Amniotic epithelial cell (primary cell): ENCODE measurements at places on chromosomes 4 and X.

GRCh38 chrX:118579417-118579816, 83.8 kb downstream of the DOCK11 start:
- peak; percentile 66 for DNase-seq

GRCh38 chrX:24149351-24150050, at the start of gene ZFX:
TSS of gene ZFX (plus strand) at chrX:24149729. CDS start at chrX:24172743, 23,014 bp downstream.
- DNase-seq = peak; percentile 44

- DNase-seq = no peak
Observed at GRCh38 chr4:110587666-110588285, 35.1 kb downstream of the PITX2 start.

DNA sequence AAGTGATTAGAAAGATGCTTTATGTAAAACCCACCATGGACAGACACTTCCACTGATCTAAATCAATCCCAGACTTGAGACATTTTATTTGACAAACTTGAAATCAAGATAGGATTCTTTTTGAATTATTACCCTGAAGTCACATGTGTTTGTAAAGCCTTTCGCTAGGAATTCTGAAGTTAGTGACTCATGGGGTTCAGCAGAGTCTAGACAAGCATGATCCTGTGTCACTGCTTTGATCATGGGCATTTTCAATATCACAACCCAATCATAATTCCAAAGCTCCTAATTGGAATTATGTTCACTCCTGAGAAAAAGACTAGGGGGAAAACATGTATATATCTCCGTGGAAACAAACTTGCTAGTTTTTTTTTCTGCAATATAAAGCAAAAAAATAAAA, 67.5 kb upstream of the BMP3 start:
- peak; percentile 19 for DNase-seq

DNA sequence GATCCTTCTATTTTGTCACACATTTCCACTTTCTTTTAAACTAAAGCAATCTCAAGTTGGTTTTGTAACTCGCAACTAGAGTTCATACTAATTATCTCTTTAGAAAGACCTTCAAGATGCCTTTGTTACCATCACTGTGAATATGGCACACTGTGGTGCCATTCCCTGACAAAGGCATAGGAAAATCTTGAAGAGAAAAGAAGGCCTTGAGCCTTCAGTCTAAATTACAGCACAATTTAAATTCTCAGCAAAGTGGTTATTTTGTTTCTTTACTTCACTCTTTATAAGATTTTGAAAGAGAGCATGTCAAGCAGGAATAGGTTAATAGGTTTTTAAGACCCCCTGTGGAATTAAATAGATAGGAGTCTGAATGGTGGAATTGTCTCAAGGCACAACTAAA, 89.0 kb upstream of the BANK1 start:
- DNase-seq = no peak

- DNase-seq = peak; percentile 73
Observed at GRCh38 chr4:56757261-56757746, 64.2 kb downstream of the SPINK2 start.

GRCh38 chr4:147733716-147734344, 1.9 kb downstream of the ARHGAP10 start:
- no peak for DNase-seq

DNA sequence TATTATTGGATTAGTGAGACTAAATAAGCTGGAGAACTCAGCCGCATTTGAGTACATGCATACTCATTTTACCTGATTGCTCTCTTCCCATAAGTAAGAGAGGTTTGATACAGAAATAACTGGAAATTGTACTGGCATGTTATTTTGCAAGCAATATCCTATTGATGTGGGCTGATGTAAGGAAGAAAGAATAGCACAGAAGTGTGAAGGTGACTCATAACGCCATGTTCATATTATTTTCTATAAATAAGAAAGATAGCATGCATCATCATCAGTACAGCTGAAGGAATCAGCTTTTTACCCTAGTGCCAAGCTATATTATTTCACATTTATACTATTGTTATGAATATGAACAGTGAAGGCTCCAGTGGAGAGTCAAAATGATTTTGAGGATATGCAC, 138.3 kb upstream of the FAM47A start:
- no peak for DNase-seq

DNA sequence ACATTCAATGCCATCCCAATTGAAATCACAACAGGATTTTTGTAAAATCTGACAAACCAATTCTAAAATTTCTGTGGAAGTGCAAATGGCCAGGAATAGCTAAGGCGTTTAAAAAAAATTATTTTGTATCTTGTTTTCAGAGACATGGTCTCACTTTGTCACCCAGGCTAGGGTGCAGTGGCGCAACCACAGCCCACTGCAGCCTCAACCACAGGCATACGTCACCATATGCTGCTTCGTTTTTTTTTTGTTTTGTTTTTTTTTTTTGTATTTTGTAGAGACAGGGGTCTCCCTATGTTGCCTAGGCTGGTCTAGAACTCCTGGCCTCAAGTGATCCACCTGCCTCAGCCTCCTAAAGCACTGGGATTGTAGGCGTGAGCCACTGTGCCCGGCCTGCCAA, 24.5 kb downstream of the ZNF41 start:
- DNase-seq = no peak

DNA sequence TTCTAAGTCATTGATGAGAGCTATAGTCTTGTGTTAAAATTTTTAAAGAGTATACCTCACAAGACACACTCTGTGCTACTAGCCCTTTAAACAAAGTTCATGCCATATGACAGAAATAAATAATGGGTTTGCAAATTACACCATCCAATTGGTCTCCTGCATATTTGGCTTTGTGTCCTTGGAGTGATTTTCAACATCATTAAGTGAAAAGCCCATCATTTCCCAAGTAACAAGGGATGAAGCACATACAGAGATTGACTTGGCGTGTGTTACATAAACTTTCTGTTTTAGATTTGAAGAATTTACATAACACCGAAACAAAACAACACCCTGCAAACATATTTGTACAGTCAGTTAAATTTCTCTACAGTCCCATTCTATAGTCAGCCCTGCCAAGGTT, 216.9 kb upstream of the NEIL3 start:
- peak; percentile 2 for DNase-seq

GRCh38 chrX:12814420-12814819, 23.2 kb downstream of the PRPS2 start:
- DNase-seq = peak; percentile 47

DNA sequence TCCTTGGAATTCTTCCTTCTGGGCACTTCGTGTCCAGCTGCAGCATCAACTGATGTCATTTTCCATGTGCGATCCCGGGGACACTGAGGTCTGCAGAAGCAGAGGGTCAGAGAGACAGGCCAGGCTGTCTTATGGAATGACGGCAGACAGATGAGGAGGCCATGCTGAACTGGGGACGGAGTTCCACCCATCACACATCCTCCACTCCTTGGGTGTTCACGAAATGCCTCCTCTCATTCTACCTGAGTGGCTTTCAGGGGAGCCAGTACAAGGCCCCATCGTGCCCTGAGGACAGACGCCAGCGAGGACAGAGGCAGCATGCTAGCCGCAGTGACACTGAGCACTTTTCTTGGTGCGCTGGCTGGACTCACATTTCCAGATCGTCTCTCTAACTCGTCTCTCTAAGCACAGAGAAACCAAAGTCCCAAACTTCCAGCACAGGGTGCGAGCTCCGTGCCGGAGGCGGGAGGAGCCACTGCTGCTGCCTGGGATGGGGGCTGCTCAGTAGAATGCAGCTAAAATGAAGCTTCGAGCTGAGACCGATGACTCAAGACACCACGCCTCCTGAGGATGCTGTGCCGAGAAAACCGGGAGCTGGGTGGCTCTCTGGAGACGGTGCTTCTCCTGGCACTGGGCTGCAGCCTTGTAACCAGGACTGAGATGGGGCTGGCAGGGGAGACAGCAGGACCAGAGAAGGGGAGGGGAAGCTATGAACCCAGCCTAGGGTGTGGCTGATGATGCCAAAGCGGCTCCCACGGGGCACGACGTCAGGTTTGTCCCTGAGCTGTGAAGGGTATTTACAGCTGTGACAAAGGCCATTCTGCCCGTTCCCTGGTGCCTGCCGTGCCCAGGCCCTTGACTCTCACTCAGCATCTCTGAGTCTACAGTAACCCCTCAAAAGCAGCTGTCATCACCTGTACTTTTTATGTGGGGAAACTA, 8.2 kb downstream of the ABLIM2 start:
- DNase-seq = no peak

- no peak for DNase-seq
Observed at GRCh38 chrX:6930307-6930849, 217.1 kb upstream of the STS start.

GRCh38 chrX:46130247-46130646, 415.0 kb downstream of the ZNF674 start:
- no peak for DNase-seq

GRCh38 chr4:117096886-117097285, 11.5 kb upstream of the TRAM1L1 start:
- no peak for DNase-seq

GRCh38 chr4:89755220-89755619, 81.7 kb downstream of the SNCA start:
- peak; percentile 34 for DNase-seq

DNA sequence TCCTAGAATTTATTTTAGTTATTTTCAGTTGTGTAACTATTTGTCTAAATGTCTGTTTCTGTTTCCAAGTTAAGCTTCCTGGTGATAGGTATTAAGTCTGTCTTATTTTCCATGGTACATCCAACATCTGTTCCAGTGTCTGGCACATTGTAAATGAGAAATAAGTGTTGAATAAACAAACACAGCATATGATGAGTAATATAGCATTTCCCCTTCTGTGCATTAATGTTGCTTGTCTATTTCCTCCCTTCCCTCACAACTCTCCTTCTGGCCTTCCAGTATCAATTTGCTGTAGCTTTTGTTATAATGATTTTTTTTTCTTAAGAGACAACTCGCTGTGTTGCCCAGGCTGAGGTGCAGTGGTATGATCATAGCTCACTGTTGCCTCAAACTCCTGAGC, 36.1 kb downstream of the COPS4 start:
- DNase-seq = no peak

- peak; percentile 17 for DNase-seq
Observed at GRCh38 chr4:101708293-101709039, 82.1 kb upstream of the BANK1 start.

DNA sequence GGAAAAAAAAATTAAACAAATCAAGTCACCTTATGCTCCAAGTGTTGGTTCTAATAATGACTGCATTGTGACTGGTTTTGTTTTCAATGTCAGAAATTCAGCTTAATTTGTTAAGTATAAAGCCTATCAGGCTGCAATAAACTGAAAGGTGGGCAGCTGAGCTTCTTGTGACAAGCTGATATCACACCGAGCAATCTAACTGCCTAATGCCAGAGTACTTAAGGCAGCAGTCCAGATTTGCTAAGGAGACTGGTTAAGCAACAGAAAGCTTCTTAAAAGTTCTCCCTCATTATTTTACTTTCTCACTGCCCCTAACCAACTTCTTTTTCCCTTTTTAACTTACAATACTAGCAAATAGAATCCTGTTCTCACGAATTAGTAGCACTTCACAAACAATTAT, 201.0 kb downstream of the MAB21L2 start:
- peak; percentile 24 for DNase-seq

DNA sequence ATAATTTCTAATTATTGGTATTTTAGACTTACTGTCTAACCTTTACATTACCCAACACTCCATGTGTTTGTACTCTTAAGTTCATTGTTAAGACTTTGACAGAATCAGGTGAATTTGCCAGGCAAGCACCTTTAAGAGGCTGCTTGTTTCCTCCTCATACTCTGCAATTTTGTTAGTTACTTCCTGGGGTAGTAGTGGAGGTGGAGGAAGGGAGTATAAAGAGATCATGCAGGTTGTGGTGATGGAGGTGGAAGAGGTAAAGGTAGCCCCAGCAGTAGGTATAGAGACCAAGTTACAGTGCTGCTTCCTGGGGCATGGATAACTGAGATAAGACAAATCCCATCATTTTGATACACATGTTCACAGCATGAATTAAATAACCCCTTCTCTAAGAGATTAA, 6.7 kb downstream of the WDR44 start:
- no peak for DNase-seq

DNA sequence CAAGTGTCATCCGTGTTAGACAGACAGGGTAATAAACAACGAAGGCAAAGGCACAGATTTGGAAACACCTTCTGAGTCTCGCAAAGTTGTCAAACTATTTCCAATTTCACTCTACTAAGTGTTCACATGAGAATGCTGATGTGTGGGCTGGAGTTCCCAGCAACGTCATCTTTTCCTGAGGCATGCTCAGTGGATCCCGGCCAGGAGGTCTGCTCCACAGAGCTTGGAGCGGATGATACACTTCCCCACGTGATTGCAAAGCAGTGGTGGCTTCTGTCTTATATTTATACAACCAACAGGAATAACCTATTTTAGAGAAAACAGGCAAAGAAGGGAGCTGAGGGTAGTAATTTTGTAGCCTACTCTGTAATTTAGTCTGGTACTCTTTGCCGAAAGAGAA, 40.1 kb upstream of the PDK3 start:
- DNase-seq = peak; percentile 44

DNA sequence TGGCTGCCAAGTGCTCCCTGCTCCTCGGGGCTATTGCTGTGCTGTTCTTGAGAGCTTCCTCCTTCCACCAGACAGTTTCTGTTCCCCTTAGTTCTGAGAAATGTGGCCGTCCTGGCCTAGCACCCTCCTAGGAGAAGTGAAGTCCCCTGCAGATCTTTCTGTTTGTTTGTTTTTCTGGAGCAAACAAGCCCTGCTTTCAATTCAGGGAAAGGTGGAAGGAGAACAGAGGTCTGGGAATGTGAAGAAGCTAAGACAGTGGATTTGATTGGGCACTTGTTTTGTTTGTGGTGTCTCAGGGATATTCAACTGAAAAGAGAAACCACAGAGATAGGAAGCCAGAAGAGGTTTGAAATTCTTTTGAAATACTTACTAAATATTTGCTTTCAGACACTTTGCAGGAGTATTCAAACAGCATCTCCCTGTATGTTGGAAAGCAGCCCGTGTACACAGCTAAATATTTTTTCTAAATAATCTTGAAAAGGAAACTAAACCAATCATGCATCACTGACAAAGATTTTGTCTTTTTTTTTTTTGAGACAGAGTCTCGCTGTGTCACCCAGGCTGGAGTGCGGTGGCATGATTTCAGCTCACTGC, 36.5 kb upstream of the PPM1K start:
- peak; percentile 77 for DNase-seq

DNA sequence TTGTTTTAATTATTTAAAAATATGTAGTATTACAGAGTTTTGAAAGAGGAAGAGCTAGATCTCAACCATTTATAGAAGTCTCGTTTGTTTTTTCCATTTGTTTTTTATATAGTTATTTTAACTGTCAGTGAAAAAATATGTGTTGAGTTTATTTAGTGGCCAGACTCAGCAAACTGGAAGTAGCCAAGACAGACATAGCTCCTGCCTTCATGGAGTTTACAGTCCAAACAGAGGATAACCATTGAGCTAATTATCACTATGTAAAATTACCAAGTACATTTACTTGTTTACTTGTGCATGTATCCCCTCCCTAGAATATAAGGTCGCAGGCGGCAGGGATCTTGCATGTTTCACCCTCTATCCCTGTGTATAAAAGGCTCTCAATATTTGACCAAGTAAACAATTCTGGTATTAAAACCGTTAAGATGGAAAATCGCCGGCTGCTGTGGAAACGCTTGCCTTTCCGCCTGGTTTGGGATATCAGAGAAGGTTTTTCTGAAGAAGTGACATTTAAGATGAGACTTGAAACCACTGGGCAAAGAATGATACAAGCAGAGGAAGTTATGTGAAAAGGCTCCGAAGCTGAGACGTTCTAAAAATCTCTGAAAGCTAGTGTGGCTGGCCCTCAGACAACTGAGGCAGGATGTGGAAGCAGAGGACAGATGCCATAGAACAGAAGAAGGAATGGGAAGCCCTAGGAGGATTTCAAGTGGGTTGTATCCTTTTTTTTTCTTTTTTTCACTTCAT, 1.3 kb upstream of the CCNI start:
- no peak for DNase-seq

- DNase-seq = peak; percentile 13
Observed at GRCh38 chrX:26100421-26100920, 37.7 kb upstream of the MAGEB18 start.
